G401 (cell line): ENCODE measurements at places on chromosomes 11 and 22.

DNA sequence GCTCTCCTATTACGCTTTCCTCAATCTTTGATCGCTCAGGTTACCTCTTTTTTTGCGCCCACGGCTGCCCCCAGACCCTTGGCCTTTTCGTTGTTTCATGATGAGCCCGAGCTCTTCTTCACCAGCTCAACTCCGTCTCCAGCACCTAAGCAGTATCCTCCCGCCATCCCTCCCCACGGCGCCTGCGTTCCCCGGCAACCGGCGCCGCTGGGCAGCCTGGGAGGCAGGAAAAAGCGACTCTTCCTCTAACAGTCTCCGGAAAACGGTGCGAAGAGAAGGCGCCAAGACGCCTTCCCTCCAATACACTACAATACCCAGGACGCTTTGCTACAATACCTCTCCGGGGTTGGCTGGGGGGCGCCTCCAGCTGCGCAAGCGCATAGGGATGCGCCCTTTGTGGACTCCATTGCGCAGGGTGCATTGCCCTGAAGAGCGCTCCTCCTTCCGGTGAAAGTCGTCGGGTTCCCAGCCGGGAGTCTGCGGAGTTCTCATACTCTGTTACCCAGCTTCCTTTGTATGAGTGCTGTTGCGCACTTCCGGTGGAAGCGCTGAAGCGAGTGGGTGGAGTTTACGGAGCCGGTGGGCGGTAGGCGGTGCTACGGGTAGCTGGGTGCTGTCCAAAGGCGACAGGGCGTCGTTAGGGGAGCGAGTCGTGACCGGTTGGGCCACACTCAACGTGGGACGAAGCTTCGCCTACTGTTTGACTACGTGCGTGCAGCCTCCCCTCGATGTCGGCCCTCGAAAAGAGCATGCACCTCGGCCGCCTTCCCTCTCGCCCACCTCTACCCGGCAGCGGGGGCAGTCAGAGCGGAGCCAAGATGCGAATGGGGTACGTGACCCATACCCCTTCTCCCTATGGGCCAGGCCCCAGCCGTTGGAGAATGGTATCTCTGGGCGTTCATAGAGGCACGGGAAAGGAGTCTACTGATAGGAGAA lies at the start of the genes C2CD3 and PPME1:
Gene C2CD3, minus strand, starts transcription at position 309 of the 936 bp plus-strand sequence. Its CDS starts 210 bp downstream, at position 99.
Gene PPME1, plus strand, starts transcription at position 596 of the 936 bp plus-strand sequence. Its CDS starts 133 bp downstream, at position 729.
- DNase-seq: peak; percentile 100

DNA sequence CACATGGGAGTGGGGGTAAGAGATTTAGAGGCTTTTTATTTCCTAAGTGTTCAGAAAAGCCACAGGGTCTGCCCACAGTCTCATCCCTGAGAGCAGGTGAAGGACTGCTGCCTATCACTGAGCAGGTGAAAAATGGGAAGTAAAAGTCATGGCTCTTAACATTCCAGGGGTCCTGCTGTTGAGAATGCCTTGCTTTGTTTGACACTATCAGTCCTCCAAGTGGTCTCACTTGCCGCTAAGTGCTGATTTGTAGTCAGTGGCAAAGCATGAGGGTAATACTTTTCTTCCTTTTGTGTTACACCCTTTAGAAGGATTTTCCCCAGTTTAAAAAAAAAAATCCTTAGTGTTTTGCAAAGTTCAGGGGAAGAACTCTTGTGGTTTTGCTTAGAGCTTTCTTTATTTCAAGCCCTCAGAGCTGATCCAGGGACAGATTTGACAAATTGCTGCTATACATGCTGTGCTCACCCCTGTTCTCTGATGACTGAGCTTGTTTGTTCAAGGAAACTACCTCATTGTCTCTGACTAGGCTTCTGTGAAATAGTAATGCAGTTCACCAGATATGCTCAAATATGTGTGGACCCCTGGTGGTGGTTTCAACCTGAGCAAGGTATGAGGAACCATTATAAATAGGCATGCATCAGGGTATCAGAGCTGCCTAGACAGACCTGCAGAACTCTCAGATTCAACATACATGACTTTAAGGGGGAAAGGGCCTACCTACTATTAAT lies 141.0 kb downstream of the ARHGAP42 start:
- no peak for DNase-seq

DNA sequence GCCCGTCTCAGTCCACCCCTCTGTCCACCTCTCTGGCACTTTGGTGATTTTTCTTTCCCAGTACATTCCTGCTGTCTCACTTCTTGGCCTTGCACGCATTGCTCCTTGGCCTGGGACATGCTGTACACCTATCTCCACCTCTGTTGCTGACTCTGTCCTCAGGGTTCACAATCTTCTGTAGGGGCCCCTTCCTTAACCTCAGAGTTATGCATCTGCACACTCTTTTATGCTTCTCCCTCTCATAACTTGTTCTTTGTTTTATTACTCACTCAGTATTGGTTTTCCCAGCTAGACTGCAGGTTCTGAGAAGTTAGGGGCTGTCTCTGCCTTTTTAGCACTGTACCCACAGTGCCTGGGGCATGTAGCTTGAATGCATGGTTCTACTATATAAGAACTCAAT lies 139.1 kb upstream of the MTMR2 start:
- DNase-seq: no peak

DNA sequence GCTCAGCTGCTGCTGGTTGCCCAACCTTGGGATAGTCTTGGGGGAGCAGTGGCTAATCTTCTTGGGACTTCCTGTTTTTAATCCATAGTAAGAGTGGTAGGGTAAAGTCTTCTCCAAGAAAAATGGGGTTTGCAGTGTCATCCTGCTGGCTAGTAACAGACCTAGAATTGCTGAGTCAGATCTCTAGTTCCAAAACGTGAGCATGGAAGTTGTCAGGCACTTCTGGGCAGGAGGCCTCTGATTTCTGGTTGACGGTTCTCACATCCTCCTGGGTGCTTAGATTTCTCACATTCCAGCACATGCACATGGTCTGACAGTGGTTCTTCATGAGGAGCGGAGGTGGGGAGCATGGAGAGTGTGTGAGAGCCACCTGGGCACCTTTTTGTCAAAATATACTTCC lies 410.0 kb downstream of the OPCML start:
- no peak for DNase-seq

DNA sequence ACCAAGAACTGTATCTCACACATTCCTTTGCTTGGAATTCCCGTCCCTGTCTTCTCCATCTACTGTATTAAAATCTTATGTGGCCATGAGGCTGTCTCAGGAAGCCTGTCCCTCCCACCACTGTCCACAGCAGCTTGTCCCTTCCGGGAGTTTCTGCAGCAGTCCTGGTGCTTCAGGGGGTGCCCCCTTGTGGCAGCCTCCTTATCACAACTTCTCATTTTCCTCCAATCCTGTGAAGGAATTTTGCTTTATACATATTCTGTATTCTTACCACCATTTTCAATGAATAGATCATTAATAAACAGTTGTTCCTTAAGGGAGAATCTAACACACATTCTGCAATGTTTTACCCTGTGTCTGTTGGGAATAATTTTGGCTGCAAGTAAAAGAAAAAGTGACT lies 220.4 kb upstream of the RAG2 start:
- no peak for DNase-seq
